ENCODE measurements at places on chromosomes 2 and 18.
A peak's percentile ranks its signal among the peaks of the same experiment; 100 is the strongest.

- DNase-seq = no peak
Measured at GRCh38 chr2:25078170-25079049, 36.5 kb downstream of the EFR3B start.

- no peak for DNase-seq
Measured at GRCh38 chr2:237492137-237492890, 5.3 kb downstream of the MLPH start.

- no peak for DNase-seq
Measured at GRCh38 chr2:241980193-241980592, 110.7 kb downstream of the RTP5 start.

- DNase-seq = no peak
Measured at GRCh38 chr2:28280619-28281018, 112.0 kb upstream of the FOSL2 start.

DNA sequence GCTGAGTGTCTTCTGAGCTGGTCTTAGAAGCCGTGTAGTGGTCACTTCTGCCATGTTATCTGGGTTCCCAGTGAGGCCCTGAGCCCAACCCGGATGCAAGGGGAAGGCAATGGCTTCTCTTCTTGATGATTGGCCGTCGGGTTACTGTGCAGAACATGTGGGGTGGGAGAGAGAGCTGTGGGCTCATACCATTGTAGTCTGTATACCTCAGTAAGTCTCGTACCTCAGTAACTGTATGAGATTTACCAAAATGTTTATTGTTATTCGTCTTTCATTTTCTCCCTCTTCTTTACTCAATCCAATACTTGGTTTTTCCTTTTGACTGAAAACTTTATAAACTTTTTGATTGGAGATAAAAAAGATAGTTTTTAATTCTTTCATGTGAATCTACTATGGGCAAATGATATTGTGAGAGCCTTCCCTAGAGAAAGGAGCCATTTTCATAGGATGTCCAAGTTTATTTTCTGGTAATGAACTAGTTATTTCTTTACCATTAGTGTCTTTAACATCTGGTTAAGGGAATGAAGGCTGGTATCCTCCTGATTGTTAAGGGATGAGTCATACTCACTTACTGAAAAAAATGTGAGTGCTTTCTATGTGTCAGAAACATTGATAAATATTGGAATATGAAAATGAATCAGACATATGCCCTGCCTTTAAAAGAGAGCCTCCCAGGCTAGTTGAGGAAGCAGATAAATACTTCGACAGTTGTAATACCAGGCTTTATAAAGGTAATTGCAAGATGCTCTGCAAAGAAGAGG is 129.9 kb downstream of the PRPF40A start:
- DNase-seq = no peak

DNA sequence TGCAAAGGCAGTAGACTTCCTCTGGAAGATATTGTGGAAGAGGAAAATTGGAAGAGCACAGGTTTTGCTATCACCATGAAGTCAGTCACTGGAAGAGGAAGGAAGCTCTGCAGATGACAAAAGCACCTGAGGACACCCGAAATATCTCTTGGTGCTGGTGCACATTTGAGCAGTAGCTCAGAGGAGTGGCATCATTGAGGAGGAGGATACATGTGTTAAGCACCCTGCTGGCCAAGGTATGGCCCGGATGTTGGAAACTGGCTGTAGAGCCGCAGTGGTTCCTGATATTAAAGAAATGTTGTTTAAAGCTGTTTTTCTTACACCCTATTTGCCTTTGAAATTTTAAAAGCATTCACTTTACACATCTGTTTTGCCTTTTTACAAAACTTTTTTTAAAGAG is 32.7 kb upstream of the SCYGR2 start:
- no peak for DNase-seq

DNA sequence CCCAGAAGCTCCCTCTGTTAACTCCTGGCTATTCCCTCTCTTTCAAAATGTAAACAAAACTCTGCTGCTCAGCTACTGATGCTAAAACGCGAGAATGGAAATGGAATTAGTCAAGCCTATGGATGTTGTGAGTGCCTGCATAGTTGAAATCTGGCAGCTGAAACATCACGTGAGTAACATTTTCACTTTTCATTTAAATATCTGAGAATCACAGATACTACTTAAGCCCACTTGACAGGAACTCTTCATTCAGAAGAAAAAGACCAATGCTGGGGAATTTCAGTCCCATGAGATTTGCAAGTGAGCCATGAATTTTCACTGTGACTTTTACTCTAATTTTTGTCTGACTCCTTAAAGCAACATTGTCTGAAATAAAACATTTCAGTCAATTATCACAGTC is 215.3 kb upstream of the SESTD1 start:
- no peak for DNase-seq

GRCh38 chr2:231709636-231709980 is 1.3 kb downstream of the PTMA start:
- DNase-seq = peak; percentile 27

DNA sequence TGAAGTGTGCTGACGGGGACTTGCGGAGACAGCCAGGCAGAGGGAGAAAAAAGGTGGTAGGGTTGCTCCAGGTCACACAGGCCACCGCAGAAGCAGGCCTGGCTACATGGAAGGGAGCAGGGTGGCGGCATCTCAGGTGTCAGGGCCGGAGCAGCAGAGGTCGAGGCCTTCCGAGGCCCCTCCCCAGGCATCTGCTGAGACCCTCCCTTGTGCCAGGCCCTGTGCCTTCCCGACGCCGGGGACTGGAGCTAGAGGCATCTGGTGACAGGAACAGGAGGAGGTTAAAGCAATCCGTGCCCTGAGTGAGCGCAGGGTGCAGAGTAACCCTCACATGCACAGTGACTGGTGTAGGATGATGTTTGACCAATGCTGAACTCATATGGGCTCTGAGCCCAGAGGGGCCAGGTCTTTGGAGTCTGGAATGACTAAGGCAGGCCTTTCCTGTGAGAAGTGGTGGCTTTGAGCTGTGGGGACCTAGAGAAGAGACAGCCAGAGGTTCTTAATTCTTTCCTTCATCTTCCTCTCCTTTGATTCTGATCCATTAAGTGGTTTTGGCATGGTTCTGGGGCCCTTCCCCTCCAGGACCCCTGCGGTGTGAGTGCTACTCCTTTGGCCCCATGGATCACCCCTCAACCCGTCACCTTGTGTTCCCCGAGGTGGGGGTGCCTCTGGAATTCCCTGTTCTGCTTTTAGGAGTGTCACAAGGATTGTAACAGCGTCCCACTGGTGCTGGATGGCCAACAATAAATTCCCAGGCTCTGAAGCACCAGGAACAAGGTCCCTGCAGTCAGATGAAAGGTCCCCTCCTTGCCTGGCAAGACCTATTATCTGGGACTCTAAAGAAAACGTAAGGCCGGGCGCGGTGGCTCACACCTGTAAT is 72.1 kb downstream of the KLHL29 start:
- no peak for DNase-seq

DNA sequence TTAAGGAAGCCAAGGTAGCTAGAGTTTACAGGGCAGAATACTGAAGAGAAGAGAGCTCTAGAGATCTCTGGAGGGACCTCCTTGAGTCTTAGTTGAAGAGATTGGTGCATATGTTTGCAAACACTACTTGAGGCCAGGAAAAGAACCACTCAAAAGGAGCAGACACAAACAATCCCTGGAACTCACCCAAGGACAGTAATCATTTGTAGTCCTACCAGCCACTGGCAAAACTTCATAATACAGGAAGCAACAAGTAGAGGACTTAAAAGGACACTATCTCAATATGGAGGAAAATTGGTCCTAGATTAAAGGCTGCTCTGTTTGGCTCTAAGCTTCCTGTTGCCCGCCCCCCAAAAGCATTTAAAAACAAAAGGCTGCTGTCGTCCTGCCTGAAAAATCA is 46.9 kb upstream of the UBXN4 start:
- no peak for DNase-seq

DNA sequence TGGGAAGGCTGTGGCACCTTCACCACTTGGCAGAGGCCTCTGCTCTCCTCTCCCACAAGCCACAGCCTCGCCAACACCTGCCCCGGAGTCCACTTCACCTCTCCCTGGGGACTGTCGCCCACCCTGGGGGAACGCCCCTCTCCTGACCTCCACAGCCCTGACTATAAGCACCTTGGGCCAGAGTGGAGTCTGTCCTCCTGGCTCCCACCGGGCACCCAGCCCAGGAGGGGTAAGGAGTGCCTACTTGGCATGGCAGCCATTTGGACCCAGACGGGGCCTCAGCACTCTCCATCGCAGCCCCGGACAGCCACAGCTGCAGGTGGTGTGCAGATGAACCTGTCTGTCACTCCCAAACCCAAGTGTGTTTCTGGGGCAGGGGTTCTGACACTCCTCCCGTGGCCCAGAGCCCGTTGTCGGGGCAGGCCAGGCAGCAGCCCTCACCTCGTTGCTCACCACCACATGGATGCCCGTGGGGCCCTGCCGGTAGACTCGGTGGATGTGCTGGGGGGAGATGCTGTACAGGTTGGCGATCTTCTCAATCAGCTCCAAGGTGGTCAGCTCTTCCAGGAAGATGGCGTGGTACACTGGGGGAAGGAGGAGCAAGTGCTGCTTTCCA is 53.5 kb downstream of the TFCP2L1 start:
- DNase-seq = no peak

- DNase-seq = no peak
Measured at GRCh38 chr18:76490670-76491472, 4.2 kb downstream of the ZNF516 start.

DNA sequence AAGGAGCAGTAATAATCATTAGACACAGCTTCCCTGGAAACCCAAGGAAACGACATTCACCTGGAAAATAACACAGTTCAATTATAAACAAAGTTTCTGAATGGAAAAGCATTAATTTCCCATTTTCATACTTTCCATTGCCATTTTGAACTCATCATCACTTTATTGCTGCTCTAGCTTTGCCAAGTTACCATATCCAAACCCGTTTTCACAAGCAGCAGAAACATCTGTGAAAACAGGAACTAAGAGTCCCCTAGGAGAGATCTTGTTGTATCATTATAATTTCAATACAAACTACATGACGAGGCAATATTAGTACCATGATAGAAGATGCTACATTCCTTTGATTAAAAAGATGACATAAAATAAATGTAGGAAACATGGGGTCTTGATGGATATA is 597.0 kb upstream of the NRXN1 start:
- no peak for DNase-seq

GRCh38 chr2:24015562-24016375 is 5.9 kb downstream of the MFSD2B start:
- no peak for DNase-seq

- DNase-seq = no peak
Measured at GRCh38 chr2:23658466-23658942, 268.4 kb downstream of the ATAD2B start.

DNA sequence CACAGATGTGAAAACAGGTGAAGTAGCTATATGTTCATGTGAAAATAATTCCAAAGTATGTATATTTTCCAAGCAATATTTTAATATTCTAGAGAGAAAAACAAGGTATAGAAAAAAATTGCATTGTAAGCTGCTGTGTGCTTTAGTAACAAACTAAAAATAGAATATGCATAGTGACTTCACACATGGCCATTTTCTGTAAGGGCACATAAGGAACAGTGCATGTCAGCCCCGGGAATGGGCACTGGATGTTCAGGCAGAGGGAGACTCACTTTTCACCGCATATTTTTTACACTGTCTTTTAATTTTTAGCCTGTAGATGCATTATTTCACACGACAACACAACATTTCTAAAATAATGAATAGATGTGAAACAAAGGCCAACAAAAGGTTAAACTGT is 46.0 kb downstream of the CMPK2 start:
- no peak for DNase-seq

GRCh38 chr2:85600951-85601770 is 1.3 kb downstream of the TMEM150A start:
- DNase-seq = no peak

- no peak for DNase-seq
Measured at GRCh38 chr2:200404615-200405014, 98.1 kb downstream of the SPATS2L start.

- no peak for DNase-seq
Measured at GRCh38 chr2:199811346-199811745, 39.6 kb downstream of the FTCDNL1 start.

- DNase-seq = no peak
Measured at GRCh38 chr18:8367217-8367988, 241.8 kb upstream of the RAB12 start.

DNA sequence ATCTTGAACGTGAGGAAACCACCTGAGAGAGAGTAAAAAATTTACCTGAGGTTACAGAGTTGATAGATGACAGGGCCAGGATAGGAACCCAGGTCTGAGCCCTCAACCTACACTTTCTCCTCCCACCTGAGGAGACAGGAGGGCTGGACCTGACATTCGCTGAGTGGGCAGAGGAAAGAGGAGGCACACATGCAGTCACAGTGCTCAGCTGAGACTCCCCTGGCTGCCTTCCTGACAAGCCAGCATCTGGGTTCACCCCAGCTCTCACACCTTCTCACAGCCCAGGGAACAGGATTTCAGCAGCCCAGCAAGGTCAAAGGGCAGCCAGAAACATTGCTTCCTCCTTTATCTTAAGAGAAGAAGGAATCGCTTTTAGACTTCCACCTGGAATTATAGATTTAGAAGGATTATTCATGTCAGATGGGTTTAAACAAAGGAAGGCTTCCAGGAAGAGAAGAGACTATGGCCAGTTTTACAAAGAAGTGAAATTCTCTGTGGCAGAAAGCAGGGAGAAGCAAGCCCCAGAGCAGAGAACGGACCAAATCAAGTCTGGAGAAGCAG is 18.1 kb upstream of the PKDCC start:
- DNase-seq = no peak

DNA sequence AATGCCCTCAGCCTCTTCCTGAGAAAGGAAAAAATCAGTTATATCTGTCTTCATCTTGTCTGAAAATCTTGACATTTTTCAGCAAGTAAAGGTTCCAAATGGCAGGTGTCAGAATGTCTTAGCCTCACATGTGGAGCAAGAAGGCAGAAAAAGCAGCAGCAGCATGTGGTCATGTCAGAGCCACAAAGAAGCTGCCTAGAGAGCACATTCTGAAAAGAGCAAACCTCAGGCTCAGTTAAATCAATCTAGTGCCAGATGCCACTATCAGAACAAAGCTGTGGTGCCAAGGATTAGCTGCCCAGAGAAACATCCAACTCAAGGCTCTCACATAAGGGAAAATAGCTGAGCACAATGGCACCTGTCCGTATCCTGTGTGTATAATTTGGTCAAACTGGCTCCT is 105.9 kb downstream of the SRBD1 start:
- no peak for DNase-seq

GRCh38 chr2:127326289-127326945 is 32.5 kb upstream of the ERCC3 start:
- DNase-seq = no peak

GRCh38 chr18:37742436-37742835 is 176.8 kb upstream of the CELF4 start:
- DNase-seq = no peak

- DNase-seq = no peak
Measured at GRCh38 chr2:223735659-223736244, 101.6 kb downstream of the AP1S3 start.

DNA sequence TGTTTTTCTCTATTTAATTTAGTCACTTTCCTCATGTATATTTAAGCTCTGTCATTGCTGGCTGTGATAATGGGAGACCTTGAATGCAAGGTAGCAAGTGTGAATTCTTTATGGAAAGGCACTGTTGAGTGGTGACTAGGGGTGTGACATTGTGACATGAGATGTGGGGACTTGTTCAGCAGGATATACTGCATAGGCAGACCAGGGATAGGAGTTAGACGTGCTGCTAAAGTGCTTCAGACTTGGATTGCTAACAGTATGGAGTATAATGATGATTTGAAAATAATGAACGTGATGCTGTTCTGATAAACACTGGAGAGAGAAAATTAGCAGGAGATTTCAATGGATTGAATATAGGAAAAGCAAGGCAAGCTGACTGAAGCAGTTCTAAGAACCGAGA is 135.1 kb downstream of the NCOA1 start:
- no peak for DNase-seq
